Cardiac septum (tissue), 1 donor: ENCODE measurements at places on chromosomes 7 and 10. TPM values are rescaled to one million over a fixed set of nuclear protein-coding genes. Genes with fewer than 3 reads are reported as not detected.

PWWP2B gene
- total RNA-seq: 14.3 TPM

AKR1C4 gene
- not detected for total RNA-seq

MRPS33 gene
- total RNA-seq: 92.4 TPM

HTRA1 gene
- 104 TPM for total RNA-seq

FAM237B gene
- not detected for total RNA-seq

ITPRIP gene
- 25.4 TPM for total RNA-seq

PLA2G12B gene
- not detected for total RNA-seq

CHST15 gene
- total RNA-seq: 5.4 TPM
